ENCODE measurements at places on chromosomes 13 and 19.

DNA sequence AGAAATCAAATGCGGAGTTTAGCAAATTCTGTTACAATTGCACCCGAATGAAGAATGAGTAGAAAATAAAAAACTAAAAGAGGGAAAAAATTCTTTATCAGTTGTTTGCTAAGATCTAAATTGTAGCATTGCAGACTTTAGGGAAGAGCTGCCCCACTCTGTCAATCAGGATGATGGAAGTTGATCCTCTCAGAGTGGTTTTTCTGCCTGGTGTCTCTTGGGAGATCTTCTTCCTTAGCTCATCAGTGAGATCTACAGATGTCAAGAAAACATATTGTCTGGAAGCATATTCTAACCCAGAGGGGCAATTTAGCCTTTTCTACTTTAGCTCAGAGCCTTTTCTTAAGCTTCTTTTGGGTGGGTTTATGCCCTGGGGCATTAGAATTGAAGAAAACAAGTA lies 223.2 kb upstream of the PCDH17 start:
- no peak for DNase-seq

GRCh38 chr19:40626918-40627317 lies 25.7 kb downstream of the LTBP4 start:
- DNase-seq = no peak

DNA sequence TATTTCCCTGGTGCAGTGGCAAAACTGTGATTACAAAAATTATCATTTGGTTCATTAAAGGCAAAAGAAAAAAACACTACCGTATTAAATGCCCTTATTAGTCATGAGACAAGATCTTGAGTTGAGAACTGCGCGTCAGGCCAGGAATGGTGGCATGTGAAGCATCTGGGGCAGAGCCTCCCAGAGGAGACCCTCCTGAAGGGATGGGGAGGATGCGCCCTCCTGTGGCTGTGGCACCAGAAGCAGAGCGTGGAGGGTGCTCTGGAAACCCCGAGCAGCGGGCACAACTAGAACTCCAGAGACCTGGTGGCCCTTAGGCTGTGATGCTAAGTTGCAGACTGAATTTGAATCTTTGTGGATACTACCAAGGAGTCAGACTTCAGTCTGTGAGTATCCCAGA lies 11.5 kb downstream of the CUL4A start:
- DNase-seq = no peak

- DNase-seq = no peak
These were observed 130.1 kb downstream of the ZDHHC20 start for GRCh38 chr13:21328836-21329477.

DNA sequence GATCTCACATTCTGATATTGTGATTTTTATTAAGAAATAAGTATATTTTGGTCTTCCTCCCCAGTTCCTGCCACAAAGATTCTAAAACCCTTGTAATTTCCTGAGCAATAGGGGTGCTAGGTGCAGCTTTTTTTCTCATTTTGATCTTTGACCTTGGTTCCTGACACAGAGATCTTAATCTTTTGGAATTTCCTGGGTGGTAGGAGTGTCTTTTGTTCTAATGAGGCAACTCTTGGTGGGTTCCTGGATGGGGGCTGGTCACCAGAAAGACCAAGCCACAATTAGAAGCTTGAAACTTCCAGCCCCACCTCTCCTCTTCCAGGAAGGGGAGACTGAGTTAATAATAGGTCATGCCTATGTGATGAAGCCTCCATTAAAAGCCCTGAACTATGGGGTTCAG lies 334.6 kb downstream of the FOXO1 start:
- DNase-seq = no peak

DNA sequence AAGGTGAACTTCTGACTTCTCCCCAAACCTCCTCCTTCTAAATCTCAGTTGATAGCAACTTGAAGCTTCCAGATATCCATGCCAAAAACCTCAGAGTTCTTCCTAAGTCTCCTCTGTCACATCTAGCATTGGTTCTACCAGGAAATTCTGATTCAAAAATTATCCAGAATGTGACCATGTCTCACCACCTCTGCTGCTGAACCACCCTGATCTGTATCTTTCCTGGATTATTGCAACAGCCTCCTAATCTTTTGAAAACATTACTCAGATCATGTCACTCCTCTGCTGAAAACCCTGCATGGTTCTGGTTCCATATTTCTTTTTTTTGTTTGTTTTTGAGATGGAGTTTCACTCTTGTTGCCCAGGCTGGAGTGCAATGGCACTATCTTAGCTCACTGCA lies 78.7 kb upstream of the TNFSF11 start:
- DNase-seq = no peak

DNA sequence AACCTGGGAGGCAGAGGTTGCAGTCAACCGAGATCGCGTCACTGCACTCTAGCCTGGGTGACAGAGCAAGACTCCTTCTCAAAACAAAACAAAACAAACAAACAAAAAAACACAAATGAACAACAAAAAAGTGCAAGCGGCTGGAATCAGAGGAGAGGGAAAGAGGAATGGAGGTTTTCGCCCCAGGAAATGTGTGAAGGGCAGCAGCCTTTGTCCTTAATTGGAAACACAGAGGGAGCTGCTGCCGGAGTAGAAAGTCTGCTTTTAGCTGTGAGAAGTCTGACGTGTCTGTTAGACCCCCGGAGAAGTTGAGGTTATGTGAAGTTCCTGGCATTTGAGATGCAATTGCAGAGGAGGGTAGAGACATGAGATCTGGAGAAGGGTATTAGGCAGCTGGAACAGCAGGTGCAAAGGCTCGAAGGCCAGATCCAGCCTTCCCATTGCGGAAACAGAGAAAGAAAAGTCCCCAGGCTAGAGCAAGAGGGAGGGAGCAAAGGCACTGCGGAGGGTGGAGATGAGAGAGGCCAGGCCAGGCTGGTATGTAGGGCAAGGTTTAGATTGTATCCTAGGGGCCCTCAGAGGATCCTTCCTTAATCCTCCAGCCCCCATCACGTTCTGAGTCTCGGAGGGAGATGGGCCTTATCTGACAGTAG lies 473 bp downstream of the TMIGD2 start:
- no peak for DNase-seq

GRCh38 chr19:48139053-48139452 lies 28.4 kb upstream of the PLA2G4C start:
- DNase-seq = no peak

- DNase-seq = no peak
These were observed 11.9 kb upstream of the AXL start for GRCh38 chr19:41206926-41207750.

GRCh38 chr19:50819636-50820035 lies 4.0 kb downstream of the KLK1 start:
- no peak for DNase-seq

DNA sequence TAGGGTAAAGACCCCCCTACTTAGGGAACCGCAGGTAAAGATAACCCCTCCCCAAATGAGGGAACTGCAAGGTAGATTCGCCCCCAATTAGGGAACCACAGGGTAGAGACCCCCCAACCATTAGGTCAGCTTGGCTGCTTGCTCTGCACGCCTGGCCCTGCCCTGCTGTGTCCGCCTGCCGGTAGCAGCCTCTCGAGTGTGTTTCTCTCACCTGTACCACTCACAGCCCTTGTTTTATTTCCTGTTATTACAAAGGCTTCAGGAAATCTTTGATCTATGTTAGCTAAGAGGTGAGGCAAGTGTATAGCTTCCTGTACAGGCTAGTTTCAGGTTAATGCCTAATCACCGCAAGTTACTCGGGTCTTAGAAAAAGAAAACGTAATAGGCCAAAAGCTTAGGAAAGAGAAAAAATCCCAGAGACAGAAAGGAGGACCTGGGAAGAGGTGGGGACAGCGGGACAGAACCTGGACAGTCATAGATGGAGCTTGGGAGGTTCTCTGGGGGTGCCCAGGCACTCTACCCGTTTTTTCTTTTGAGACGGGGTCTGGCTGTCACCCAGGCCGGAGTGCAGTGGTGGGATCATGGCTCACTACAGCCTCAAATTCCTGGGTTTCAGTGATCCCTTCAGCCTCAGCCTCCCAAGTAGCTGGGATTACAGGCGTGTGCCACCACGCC lies 23.1 kb upstream of the EIF3G start:
- DNase-seq = no peak

GRCh38 chr13:99514801-99515200 lies 13.5 kb downstream of the TM9SF2 start:
- no peak for DNase-seq

Measured in putamen (tissue), 1 donor.